ENCODE measurements at places on chromosomes 5 and 9.

DNA sequence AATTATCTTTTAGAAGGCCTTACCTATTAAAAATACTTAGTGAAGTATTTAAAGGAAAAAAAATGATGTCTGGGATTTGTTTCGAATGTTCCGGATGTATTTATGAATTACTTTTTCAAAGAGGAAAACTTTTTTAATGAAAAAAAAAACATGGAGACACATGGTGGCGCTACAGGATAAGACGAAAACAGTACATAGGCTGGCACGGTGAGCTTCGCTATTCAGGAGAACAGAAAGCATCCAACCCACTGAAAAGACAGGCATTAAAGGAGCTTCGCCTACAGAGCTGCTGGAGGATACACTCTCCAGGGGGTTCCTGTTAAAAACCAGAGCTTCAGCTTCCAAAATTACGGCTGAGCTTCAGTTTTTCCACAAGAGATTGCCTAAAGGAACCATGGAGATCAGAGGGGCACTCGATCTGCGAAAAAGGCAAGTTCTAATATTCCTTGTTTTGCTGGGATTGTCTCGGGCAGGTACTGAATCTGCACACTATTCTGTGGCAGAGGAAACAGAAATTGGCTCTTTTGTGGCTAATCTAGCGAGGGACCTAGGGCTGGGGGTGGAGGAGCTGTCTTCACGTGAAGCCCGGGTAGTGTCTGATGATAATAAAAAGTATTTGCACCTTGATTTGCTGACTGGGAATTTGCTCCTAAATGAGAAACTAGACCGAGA is at the start of gene PCDHB14:
PCDHB14 (plus strand) TSS at position 232 of the 672 bp plus-strand sequence; CDS start at position 395, 163 bp downstream.
- DNase-seq: no peak

- DNase-seq: no peak
These were observed 314.0 kb downstream of the ARHGEF28 start for GRCh38 chr5:73940026-73940425.

DNA sequence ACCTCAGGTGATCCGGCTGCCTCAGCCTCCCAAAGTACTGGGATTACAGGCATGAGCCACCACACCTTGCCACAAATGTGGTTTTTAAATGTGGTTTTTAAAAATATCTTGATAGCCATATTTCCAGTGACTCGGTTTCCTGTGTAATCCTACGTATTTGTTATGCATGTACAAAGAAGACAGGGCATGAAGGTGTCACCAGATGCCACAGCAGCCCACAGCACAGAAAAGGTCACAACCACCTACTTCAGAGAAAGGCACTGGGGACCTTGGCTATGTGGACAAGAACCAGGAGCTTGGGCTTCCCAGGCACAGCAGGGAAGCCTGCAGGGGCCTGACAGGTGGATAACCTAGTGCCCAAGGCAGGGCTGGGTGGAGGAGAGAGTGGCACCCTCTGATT is 38.0 kb downstream of the C9orf50 start:
- DNase-seq: no peak

- no peak for DNase-seq
These were observed 150.0 kb downstream of the NSG2 start for GRCh38 chr5:174195517-174195916.

DNA sequence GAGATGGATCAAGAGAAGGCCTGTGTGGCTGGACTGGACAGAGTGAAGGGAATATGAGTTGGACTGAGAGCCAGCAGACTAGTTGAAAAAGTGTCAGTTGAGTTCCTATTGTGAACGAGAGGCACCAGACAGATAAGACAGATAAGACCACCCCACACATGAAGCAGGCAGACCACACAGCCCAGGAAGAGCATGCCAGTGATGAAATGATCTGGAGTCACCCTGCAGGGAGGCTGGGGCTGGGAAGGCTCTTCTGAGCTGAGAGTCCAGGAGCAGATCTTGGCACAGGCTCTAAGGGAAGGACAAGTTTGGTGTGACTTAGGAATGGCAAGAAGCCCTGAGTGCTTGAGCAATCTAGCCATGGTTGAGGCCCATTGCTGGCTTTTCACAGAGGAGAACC is 10.6 kb upstream of the SLC25A48 start:
- no peak for DNase-seq

- no peak for DNase-seq
These were observed 173.4 kb downstream of the NR3C1 start for GRCh38 chr5:143229896-143230675.

GRCh38 chr9:130352081-130352480 is 86.5 kb downstream of the HMCN2 start:
- DNase-seq: no peak

DNA sequence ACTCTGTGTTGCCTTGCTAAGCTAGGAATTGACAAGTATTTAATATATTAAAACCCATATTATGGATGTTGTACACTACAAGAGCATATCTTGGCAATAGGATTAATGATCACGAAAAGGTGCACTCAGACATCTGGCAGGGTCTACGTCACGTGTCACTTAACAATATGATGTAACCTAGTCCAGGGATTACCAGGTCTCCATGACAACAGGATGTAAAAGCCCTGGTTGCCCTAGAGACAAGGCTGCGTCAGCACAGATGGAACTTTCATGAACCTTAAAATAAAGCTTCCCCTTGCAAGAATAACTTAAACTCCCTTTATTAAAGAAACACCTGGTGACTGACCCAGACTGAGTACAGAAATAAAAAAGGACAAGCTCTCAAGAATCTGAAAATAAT is 717.8 kb downstream of the CDH18 start:
- DNase-seq: no peak

GRCh38 chr9:71609448-71609830 is 158.9 kb downstream of the CEMIP2 start:
- no peak for DNase-seq

DNA sequence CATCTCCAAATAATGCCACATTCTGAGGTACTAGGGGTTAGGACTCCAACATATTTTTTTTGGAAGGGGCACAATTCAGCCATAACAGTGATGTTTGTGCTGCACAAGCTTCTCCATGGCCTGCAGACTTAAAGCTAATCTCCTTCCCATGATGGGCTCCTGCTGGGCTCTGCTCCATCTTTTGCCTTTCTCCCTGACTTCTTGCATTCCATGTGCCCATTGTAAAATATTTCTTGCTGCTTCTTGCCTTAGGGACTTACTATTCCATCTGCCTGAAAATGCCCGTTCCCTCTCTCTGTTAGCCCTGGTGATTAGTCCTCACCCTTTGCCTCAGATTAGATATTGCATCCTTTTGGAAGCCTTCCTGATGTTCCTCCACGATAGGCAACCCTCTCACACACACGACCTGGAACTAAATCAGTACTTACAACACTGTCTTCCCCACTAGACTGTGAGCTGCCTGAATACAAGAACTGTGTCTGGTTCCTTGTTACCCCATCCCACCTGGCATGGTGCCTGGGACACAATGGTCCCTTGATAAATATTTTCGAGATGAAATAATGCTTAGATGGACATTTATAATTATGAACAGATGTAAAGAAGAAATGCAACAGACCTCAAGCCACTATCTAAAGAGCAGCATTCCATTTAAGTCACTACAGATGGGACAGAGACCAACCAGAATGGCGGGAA is 33.5 kb downstream of the OR1J1 start:
- no peak for DNase-seq

GRCh38 chr5:33439905-33440481 is 772 bp upstream of the TARS1 start:
- DNase-seq: no peak

DNA sequence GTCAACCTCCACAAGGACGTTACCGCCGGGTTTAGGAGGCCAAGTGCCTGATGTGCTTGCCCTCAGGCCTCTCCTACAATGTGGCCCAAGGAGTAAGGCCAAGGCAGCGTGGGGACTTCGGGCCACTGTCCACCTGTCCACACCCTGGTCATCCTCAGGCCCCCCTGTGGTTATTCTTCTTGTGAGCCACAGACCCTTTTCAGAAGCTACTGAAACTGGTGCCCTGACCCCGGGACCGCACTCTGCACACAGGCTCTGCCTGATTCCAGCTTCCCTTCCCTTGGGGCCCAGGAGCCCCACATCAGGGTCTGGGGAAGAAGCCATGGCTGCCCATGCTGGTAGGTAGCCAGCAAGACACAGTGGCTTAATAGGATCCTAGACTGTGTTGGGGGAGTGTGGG is 128.8 kb downstream of the OLFM1 start:
- DNase-seq: no peak

- DNase-seq: peak; percentile 72
These were observed 72.6 kb downstream of the PIK3R1 start for GRCh38 chr5:68287976-68288706.

GRCh38 chr5:84285641-84286637 is 98.7 kb downstream of the EDIL3 start:
- no peak for DNase-seq

- no peak for DNase-seq
These were observed 56.2 kb upstream of the TNFSF15 start for GRCh38 chr9:114861922-114862605.

All from T-helper 1 cell (primary cell).